Activated CD4-positive, alpha-beta memory T cell treated with anti-CD3 and anti-CD28 coated beads, Interleukin-2, amount 10 ng/mL, durations not matched to agents 7 days and 5 days (primary cell): ENCODE measurements at places on chromosomes 7 and 10. TPM values are rescaled to one million over a fixed set of nuclear protein-coding genes. Genes with fewer than 3 reads are reported as not detected.

The RELN gene
- total RNA-seq, result not detected

The KAZALD1 gene
- 0.53 TPM for total RNA-seq

The OPN1SW gene
- not detected for total RNA-seq

The DMTF1 gene
- 97.8 TPM for total RNA-seq

The FLNC gene
- not detected for total RNA-seq

GRCh38 chr7:149440222-149440621, 20.6 kb downstream of the ZNF777 start:
- peaks cover 18% of the 10 kb centered on the region for H3K4me1 ChIP-seq
- H3K27ac ChIP-seq, result peak overlapping the region; percentile 19
- DNase-seq, result no peak

- no peaks in the 10 kb centered on the region for H3K4me1 ChIP-seq
- no peak overlapping the region for H3K4me3 ChIP-seq
- peaks cover 40% of the 10 kb centered on the region for H3K27me3 ChIP-seq
- no peaks in the 10 kb centered on the region for H3K36me3 ChIP-seq
These were observed 22.0 kb upstream of the SLF2 start for GRCh38 chr10:100890673-100891317.

DNA sequence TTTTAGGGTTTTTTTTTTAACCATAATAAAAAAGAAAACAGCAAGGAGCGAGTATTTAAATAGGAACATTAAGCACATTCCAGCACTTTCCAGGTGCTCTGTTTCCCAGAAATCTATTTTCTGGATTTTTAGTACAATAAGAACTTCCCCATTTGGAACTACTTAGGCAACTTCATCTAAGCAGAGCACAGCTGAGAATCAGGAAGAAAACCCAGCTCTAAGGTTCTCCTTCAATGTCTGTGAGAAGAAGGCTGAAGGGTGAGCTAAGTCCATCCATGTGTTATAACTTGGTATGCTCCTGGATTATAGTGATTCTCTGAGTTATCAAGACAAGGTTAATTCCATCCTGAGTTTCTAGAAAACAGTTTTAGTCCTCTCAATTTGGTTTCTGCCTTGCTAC, 181.9 kb downstream of the CYP26A1 start:
- no peaks in the 10 kb centered on the region for H3K4me1 ChIP-seq
- H3K27ac ChIP-seq, result no peak overlapping the region
- no peak overlapping the region for H3K4me3 ChIP-seq
- H3K27me3 ChIP-seq, result no peaks in the 10 kb centered on the region

DNA sequence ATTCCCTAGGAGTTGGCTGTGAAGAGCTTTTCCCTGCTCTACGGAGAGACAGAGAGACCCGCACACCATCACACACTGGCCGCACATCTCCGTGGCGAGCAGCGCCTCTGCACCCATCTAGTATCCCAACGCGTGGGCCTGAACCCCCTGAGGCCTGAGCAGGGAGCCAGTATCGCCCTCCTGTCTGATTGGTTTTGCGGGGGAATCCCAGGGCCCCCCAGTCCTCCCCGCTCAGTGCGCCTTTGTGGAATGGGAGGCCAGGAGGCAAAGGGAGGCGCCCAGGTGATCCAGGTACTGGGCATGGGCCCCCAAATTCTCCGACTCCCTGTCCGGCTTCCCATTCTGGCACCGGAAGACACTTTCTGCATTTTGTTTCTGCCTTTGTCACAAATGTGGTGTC, 344.3 kb downstream of the GLRX3 start:
- H3K4me3 ChIP-seq, result no peak overlapping the region
- no peaks in the 10 kb centered on the region for H3K4me1 ChIP-seq
- H3K27ac ChIP-seq, result no peak overlapping the region

DNA sequence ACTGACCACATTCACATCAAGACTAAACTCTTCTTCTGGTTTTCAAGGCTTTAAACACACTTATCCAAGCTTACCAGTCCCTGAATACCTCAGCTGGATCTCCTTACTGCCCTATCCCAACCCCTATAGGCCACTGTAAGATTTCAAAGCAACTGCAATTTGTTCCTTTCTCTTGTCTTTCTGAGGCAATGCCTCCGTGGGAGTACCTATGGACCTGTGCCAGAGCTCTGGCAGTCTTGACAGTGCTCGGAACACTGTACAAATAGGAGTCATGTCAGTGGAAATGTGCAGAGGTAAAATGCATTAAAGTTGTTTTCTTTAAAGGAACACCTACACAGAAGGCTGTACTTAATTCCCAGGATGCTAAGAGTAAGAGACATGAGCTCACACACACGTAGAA, 124.7 kb downstream of the CNOT4 start:
- H3K4me1 ChIP-seq, result peaks cover 2% of the 10 kb centered on the region
- DNase-seq, result no peak
- no peaks in the 10 kb centered on the region for H3K27me3 ChIP-seq
- no peak overlapping the region for H3K4me3 ChIP-seq

DNA sequence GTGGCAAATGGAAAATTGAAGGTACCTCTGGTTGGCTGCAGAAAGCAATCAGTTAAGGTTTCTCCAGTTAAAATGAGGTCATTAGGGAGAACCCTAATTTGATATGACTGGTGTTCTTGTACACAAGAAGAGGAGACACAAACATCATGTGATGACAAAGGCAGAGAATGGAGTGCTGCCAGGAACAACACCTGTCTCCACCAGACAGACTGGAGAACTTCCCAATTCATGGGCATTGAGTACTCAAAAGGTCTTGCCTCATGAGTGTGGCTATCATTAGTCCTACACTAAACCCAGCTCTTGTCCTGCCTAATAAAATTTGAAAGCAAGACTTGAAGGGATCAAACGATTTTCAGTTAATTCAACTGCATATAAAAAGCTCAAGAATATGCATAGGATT, 152.6 kb downstream of the PTPN20 start:
- no peaks in the 10 kb centered on the region for H3K27me3 ChIP-seq
- no peaks in the 10 kb centered on the region for H3K4me1 ChIP-seq
- no peak overlapping the region for H3K4me3 ChIP-seq

GRCh38 chr10:21726601-21727225, 192.7 kb downstream of the MLLT10 start:
- H3K4me1 ChIP-seq, result peaks cover 21% of the 10 kb centered on the region
- no peaks in the 10 kb centered on the region for H3K27me3 ChIP-seq
- no peak overlapping the region for H3K4me3 ChIP-seq
- DNase-seq, result no peak
- H3K27ac ChIP-seq, result no peak overlapping the region

DNA sequence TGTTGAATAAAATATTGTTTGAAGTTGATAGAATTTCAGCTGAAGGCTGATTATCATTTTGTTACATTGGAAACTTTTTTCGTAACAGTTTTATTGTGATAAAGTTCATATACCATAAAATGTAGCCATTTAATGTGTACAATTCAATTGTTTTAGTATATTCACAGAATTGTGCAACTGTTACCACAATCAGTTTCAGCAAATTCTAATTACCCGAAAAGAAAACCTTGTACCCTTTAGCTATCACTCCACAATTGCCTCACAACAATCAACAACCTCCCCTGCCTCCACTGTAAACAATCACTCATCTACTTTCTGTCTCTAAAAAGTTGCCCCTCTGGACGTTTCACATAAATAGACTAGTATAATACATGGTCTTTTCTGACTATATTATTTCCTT, 179.7 kb upstream of the BET1 start:
- no peaks in the 10 kb centered on the region for H3K4me1 ChIP-seq
- H3K4me3 ChIP-seq, result no peak overlapping the region
- DNase-seq, result no peak

DNA sequence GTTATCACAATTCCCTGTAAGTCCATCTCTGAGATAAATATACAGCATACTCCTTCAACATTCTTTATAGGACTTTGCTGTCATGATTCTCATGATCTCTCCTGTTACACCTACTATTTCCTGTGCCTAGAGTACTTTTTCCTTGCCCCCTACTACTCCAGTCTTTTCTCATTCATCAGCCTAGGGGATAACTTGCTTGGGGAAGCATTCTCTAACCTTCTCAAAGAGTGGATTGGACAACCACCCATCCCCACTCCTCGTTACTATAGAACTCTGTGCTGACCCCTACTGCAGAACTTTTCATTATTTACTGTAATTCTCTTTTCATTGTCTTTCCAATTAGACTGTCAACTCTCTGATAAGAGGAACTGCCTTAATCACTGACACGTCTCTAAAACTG, 57.4 kb upstream of the TFEC start:
- H3K27me3 ChIP-seq, result peaks cover 1% of the 10 kb centered on the region
- no peaks in the 10 kb centered on the region for H3K4me1 ChIP-seq
- H3K4me3 ChIP-seq, result no peak overlapping the region

- H3K4me3 ChIP-seq, result no peak overlapping the region
- peaks cover 17% of the 10 kb centered on the region for H3K27me3 ChIP-seq
- DNase-seq, result no peak
- H3K36me3 ChIP-seq, result no peaks in the 10 kb centered on the region
These were observed 80.3 kb upstream of the FAM171A1 start for GRCh38 chr10:15451137-15452094.
